SK-N-SH treated with all-trans-retinoic acid at 6 μM for 48 hours (cell line): ENCODE measurements at places on chromosomes 3 and 15.

DNA sequence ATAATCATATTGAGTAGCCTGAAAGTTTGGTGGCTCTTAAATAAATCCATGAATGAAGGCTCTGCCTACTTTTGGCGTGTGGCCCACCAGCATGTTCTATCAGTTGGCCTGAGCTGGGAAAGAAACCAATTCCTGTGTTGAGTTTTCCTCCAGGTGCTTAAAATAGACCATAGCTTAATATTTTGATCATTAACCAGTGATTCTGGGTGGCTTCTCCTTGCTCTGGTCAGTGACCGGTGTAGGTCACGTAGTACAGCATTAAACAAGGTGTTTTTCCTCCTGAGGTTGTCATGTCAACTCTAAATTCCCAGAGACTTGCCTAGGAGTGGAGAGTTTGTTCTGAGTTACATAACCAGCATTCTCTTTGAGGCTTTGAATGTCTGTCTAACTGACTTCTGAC lies 1.3 kb downstream of the HHLA2 start:
- ATAC-seq, result no peak

- ATAC-seq, result peak; percentile 68
Observed at GRCh38 chr3:127775398-127776109, 46.8 kb downstream of the MGLL start.

GRCh38 chr3:136120373-136121348 lies 75.5 kb downstream of the MSL2 start:
- peak; percentile 89 for ATAC-seq

- ATAC-seq, result no peak
Observed at GRCh38 chr15:25182736-25183445, 228.1 kb downstream of the SNRPN start.

GRCh38 chr3:49273825-49274532 lies 3.1 kb downstream of the C3orf62 start:
- no peak for ATAC-seq

DNA sequence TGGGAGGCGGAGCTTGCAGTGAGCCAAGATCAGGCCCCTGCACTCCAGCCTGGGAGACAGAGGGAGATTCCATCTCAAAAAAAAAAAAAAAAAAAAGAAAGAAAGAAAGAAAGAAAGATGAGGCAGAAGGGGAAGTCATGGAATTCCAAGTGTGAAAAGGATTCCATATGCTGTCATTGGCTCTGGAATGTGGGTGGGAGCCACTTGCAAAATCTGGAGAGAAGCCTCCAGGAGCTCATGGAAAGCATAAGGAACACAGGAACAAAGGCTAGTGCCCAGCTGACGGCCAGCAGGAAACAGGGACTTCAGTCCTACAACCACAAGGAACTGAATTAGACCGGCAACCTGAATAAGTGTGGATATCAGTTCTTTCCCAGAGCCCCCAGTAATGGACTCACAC lies 12.5 kb upstream of the TRAK1 start:
- ATAC-seq, result no peak

GRCh38 chr3:43627360-43627759 lies 5.5 kb upstream of the ANO10 start:
- no peak for ATAC-seq

- ATAC-seq, result no peak
Observed at GRCh38 chr3:11697701-11698100, 54.0 kb upstream of the VGLL4 start.

DNA sequence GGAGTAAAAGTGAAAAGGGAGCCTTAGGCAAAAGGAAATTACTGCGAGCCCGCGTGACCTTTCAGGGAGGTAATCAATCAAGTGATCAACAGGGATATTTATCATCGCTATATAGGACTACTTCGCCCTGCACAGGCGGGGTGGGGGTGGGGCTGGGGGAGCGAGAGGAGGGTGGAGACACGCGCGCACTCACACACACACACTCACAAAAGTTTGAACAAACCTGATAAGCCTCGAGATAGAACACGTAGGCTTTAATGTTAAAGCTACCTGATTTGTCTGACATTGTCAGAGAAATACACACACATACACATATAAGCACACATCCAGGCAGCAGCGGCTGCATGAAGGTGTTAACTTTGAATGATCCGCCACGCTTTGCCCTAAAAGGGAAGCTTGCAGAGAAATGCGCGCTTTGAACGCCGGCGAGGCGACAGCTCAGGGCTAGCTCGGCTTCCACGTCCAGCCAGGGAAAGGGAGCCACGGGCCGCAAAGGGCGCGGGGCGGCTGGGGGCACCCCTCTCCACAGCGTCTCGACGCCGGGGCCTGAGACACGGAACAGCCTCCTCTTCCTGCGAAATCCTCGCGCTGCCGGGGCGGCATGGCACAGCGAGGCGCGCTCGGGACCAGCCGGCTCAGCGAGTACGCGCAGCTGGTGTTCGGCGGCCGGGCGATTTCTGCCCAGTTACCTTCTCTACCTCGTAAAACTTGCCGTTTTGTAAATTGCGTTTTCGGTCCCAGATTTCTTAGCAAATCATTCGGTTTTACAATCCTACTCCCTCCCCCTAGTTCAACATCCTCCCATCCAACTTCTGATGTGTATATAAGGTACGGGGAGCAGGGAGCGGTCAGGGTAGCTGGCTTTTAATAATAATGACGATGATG lies 4.8 kb upstream of the MECOM start:
- ATAC-seq, result peak; percentile 60

DNA sequence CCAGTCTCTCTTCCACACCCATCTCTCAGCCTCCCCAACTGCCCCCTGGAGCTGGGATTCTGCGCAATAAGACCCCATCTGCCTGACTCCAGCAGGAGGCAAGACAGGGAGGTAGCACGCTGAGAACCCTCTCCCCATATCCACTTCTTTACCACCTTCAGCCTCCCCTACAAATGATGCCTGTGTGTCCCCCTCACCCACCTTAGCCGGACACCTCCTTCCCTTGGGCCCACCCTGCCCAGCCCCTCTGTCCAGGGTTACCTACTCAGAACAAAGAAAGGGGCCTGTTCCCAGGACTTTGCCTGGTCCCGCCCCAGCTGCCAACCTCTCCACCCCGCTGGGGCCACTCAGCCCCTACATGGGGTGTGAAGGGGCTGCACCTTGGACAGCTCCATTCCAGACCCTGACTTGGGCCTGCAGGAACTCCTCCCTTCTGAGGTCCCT lies 40.8 kb upstream of the ATP2B2 start:
- ATAC-seq, result no peak

DNA sequence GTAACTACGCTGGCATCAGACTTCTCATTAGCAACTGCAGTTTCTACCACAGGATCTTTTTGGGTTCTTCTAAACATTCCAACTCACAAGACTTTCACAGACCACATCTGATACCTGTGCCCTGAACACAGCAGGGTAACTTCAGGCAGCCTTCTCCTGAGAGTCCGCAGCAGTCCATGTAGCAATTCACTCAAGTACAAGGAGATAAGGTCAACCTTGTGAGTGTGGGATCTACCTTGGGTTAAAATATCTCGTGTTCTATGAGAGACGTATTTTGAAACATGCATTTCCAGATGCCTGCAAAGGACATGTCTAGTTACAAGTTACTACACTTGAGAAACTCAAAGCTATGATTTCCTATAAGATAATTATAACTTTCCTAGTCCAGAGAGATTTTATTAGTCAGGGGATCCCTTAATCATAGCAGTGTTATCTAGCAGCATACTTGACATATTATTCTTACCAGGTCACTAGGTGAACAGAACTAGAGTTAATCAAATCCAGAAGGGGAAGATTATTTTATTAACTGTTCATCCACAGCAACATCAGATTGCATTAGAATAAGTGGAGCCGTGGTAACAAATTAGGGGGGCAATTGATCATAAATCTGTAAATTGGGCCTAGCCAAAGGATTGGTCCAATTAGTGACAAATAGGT lies 66.4 kb downstream of the ASTE1 start:
- peak; percentile 83 for ATAC-seq

DNA sequence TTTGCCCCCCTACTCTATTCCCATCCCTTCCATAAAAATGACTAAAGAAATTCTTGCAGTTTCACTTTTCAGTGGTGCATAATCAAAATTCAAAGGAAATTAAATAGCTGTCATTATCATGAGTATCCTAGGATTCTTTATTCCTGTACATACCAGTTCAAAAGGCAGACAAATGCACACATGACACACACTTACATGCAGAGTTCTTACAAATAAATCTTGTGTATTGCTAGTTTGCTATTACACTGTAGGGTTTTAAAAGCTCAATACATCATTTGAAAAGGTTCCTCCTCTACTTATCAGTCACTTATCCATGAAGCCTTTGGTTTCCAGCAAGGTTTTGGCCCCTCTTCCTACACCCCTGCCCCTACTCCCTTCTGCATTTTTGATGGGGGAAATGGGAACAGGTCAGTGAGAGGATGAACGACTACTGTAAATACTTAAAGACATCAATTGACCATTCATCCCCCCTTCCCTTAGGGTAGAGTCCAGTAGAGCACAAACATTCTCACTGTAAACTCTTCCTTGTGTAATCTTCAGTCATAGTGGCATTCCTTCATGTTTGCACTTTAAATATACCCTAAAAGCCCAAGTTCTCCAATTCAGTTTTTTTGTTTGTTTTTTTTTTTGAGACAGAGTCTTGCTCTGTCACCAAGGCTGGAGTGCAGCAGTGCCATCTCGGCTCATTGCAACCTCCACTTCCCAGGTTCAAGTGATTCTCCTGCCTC lies 92.6 kb downstream of the SUCLG2 start:
- no peak for ATAC-seq

- no peak for ATAC-seq
Observed at GRCh38 chr3:45515999-45516725, 78.4 kb upstream of the LIMD1 start.

DNA sequence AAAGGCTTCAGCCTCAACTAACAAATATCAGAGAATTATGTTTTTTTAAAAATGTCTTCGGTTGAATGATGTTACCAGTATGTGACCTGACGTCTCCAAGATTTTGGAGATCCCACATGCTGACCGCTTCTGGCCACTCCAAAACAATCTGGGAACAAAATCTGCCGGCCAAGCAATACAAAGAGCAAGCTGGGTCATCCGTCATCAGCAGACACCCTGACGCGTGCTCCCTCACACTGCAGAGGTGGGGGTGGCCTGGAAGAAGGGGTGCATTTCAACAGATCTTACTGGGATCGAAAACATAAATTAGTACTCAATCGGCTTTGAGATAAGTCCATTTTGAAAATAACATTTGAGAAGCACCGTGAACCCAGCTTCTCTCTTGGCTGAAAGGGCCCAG lies 33.6 kb downstream of the HES1 start:
- no peak for ATAC-seq

GRCh38 chr15:99731336-99732123 lies 1.7 kb downstream of the LYSMD4 start:
- no peak for ATAC-seq

DNA sequence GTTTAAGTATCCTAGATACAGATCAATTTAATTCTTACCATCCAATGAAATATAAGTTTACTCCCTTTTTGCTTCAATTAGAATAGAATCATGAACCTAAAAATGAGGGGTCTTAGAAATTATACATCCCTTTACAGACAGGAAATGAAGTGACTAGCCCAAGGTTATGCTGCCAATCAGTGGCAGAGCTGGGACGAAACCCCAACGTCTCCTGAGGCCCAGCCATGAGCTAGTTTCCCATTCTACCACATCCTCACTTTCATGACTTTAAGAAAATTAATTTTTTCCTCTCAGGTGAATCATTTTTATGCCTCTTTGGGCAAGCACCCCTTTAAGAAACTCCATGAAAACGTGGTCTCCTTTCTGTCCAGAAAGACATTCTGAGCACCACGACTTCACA lies 11.2 kb downstream of the LRIG1 start:
- no peak for ATAC-seq

DNA sequence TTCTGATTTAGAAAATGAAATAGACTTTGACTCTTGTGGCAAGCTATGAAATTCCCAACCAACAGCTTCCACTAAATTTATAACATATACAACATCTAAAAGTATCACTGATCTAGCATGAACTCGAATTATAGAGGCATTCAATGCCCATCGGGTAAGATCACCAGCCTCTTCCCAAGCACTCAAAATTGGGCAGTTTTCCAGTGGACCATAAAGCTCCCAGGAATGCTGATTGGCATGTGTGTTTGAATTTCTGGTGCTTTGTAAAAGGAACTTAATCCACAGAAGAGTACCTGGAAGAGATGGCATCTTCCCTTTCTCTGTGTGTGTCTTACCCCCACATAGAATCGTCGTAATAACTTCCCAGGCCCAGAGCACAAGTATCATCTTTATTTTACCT lies 10.0 kb downstream of the LRTM1 start:
- ATAC-seq, result peak; percentile 62

- ATAC-seq, result peak; percentile 73
Observed at GRCh38 chr3:66297900-66298299, 77.1 kb downstream of the SLC25A26 start.

- peak; percentile 2; the same call in 2 of the 3 replicates for ATAC-seq
Observed at GRCh38 chr3:36991923-36992805, 767 bp downstream of the EPM2AIP1 start.

- no peak for ATAC-seq
Observed at GRCh38 chr3:137204409-137204808, 246.6 kb downstream of the IL20RB start.

DNA sequence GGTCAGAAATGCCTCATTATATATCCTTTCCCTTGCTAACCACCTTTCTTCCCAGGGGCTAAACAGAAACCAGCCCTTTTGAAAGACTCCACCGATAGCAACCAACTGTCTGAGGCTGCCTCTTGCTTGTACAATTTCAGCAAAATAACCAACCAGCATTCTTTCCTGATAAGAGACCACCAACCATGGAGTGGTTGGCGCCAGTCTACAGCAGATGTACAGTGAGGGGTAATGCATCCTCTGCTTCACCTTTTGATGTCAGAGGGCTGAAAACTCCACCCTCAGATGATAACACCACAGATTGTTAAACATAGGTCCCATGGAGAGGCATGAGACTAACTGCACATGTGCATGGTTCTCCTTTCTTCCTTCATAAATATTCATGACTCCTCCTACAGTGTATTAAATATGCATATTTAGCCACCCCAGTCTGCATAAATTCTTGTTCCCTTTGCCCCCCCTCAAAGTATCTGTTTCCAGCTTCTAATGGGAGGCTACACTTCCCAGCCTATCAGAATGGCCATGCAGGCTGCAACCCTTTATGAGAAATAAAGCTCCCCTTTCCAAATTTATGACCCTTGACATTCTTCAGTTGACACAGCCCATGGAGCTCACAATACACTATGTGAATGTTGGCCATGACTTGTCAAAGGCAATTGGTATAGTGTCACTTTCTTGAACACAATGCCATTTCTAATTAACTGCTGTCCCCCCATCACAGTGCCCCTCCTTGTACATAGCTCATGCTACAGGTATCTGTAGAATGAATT lies 48.3 kb downstream of the GABRB3 start:
- ATAC-seq, result no peak

GRCh38 chr15:28273873-28274610 lies 47.9 kb downstream of the HERC2 start:
- no peak for ATAC-seq

GRCh38 chr3:52277972-52278509 lies 408 bp downstream of the WDR82 start:
- peak; percentile 76 for ATAC-seq

DNA sequence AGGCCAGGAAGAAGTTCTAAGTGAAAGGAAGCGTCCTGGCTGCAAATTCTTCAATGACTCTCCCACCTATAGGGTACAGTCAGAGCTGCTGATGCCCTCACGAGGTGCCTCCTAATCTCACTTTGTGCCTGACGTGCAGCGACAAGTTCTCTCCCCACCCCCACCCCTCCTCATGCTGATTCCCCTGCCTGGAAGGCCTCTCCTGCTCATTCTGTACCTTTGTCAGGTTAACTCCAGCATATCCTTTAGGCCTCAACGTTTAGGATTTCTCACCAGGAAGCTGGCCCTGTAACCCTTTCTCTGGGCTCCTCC lies 25.0 kb downstream of the SLC12A8 start:
- no peak for ATAC-seq
